ENCODE measurements at places on chromosomes 3 and 15.
A peak's percentile ranks its signal among the peaks of the same experiment; 100 is the strongest.

GRCh38 chr15:57596978-57597377 is 5.3 kb downstream of the MYZAP start:
- DNase-seq = no peak

- peak; percentile 25 for DNase-seq
Observed at GRCh38 chr3:48086705-48087104, 70.5 kb upstream of the MAP4 start.

DNA sequence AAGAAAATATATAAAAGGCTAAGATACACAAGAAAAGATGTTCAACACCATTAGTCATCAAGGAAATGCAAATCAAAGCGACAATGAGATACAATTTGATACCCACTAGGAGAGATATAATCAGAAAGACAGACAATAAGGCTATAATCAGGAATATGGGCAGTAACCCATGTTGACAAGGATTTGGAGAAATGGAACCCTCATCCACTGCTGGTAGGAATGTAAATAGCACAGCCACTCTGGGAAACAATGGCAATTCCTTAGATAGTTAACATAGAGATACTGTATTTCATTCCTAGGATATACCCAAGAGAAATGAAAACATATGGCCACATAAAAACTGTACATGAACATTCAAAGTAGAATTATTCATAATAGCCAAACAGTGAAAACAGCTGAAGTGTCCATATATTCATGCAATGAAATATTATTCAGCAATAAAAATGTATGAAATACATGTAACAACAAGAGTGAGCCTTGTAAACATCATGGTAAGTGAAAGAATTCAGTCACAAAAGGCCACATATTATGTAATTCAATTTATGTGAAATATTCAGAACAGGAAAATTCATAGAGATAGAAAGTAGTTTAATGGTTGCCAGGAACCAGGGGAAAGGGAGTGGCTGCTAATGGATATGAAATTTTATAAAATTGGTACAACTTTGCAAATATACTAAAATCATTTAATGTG is 18.2 kb upstream of the COL8A1 start:
- DNase-seq = no peak

DNA sequence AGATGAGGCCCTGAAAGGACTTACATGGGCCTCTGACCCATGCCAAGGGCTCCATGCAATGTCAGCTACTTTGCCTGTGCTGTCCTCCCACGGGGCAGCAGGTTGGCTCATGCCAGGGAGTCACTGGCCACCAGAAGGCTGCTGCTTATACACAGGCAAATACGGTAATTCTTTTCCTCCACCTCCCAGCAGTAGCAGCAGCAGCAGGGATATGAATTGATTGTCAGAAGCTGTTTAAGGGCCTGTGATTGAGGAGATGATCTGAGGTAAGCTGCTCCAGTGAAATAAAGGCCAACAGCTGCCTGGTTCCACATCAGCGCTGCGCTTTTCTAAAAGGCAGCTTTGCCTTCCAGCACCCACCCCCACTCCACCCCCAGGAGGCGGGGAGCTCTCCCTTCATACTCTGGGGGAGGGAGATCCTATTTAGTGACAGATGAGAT is 250.5 kb downstream of the SHQ1 start:
- peak; percentile 27 for DNase-seq

- DNase-seq = no peak
Observed at GRCh38 chr15:40932156-40932555, 3.0 kb downstream of the DLL4 start.

GRCh38 chr3:195543500-195544229 is 540 bp upstream of the PPP1R2 start:
- DNase-seq = no peak

DNA sequence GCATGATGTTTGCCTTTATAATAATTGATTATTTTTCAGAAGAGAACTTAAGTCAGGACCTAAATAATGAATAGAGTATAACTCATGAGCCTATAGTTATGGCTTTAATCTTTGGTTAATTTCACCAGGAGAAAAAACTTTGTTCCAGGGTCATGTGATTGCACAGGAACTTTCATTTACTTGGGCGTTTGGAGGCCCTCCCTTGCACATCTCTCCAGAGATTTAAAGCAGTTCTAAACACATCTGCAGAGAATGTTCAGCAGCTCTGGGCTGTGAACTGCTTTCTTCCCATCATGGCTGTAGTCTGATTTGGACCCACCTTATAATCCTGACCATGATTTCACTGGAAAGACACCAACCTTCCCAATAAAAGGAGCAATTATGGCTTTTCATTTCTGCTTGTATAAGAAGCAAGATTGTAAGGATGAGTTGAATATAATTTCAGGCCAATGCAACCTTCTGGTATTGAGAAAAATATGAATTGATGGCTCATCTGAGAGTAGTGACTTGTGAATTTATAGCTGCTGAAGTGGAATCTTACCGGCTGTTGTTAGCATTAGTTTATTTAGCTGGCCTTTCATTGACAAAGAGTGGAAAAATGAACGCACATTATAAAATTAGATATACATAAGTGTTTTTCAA is 80.9 kb upstream of the PRTG start:
- no peak for DNase-seq

DNA sequence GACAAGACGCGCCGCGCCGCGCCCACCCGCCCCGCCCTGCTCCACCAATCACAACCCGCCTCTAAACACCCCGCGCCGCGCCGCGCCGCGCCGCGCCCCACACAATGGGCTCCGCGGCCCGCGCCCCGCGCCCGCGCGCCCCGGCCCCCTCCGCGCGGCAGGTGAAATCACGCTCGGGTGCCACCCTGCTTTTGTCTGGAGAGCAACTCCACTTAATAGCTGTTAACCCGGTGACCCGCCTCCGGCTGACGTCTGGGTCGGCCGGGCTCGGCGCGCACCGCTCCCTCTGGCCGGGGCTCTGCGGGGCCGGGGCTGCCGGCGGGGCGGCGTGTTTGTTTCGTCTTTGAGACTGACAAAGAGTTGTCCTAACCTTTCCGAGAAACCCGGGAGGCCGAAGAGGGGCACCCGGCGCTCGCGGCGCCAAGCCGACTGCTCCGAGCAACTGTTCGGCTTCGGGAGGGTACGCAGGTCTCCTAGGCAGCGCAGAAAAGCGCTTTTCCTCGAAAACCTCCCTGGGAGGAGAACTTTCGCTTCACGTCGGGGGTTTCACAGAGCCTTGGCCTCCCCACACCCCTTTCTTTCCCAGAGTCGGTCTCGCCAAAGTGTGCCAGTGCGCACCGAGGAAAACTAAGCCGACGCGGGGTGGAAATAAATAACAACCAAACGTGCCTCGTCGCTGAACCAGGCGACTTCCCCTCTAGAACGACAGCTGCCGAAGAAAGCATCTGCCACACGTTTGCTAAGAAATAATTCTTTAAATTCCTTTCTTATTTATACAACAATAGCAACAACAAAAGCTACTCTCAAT is 518.4 kb downstream of the FOXP1 start:
- DNase-seq = peak; percentile 35

DNA sequence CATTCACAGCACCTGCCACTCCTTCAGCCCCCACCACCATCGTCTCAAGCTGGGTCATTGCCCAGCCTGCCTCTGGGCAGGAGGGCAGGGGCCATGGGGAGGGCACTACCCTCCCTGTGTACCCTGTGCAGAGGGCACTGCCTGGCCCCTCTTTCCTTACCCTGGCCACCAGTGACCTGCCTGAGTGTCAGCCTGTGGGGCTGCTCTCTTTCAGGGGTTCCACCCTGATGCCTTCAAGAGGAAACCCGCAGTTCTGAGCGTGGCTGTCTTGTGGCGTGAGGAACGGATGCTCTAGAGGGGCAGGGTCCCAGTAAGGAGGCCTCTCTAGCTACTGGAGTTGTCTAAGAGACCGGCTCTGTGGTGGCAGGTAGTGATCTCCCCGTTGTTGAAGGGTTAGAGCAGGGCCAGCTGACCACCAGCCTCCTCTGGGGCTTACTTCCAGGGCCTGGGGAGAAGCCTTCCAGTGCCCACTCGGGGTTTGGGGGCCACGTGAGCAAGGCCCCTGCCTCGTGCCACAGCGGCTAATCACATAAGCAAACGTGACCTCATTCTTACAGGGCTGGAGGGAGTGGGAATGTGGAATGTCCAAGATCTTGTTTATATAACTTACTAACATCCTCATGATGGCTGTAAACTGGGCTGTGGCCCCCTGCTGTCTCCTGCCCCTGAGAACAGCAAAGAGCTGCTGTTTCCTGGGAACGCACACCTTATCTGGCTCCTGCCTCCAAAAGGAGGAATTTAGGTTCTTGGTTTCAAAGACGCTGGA is 31.4 kb upstream of the SEC13 start:
- peak; percentile 83 for DNase-seq

- DNase-seq = peak; percentile 30
Observed at GRCh38 chr3:120442975-120443517, 7.7 kb downstream of the FSTL1 start.

DNA sequence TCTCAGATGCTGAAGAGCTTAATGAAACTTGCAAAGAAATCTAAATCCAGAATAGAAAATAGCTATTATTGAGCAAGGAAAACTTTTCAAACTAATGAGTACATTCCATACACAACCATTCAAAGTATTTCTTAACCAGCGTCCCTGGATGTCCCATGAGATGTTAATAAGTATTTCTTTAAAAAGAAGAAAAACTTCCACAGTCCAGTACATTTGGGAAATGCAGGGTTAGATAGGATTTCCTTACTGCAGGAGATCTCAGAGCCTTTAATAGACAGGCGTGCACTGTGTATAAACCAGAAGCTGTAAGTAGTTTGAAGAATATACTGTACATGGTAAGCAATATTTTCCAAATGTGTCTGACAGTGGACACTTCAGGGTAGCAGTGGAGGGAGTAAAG is 29.6 kb upstream of the BHLHE40 start:
- DNase-seq = no peak

GRCh38 chr3:55483196-55484095 is 3.7 kb downstream of the WNT5A start:
- DNase-seq = no peak

DNA sequence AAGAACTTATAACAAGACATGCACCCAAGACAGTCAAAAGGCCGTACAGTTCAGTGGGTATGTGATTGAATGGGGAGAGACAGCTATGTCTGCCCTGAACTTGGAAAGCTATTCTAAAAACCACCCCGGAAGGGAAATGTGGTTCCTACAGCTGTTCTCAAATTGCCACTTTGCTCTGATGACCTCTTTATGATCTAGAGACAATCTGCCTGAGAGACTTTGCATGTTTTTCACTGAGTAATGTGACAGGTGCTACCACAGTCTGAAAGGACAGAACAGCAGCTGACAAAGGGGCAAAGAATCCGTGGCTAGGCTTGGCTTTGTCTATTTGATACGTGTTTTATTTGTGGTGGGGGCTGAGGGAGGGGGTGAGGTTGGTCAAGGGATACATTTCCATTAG is 148.3 kb upstream of the NPHP3 start:
- no peak for DNase-seq

GRCh38 chr3:135419155-135419554 is 546.4 kb upstream of the PPP2R3A start:
- no peak for DNase-seq

DNA sequence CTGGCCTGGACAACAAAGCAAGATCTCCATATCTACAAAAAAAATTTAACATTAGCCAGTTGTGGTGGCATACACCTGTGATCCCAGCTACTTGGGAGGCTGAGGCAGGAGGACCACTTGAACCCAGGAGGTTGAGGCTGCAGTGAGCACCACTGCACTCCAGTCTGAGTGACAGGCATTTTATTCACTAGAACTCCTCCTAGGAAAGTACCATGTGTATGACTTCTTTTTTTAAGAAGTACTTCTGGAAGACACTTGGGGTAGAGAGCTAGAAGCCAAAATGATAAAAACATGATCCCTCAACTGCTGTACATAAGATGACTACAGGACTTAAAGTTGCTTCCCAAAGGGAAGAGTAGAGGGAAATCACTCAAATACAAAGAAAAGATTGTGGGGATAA is 24.0 kb downstream of the BCL2A1 start:
- no peak for DNase-seq

DNA sequence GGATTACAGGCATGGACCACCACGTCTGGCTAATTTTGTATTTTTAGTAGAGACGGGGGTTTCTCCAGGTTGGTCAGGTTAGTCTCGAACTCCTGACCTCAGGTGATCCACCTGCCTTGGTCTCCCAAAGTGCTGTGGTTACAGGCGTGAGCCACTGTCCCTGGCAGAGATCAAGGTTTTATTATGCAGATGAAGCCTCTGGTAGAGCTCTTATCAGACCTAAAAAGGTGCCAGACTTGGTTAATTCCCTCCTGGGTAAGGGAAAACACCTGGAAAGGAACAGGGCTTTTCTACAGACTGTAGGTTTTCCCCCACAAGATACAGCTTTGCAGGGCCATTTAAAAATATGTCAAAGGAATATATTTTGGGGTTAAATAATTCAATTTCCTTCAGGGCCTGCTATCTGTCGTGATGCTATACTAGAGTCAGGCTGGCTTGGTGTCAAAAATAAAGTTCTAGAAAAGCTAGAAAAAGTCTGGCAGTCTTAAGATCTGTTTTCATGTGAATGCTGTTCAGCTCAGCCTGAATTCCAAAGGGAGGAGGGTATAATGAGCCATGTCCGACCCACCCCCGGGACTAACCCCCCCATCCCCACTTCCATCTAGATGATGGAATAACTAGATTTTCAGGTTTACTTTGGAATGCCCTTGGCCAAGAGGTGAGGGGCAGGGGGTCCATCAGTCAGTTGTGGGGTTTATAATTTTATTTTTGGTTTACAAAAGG is 1.9 kb upstream of the BLOC1S6 start:
- no peak for DNase-seq

- no peak for DNase-seq
Observed at GRCh38 chr15:56017920-56018319, 24.5 kb upstream of the NEDD4 start.

- no peak for DNase-seq
Observed at GRCh38 chr3:110618512-110619226, 452.9 kb upstream of the NECTIN3 start.

GRCh38 chr3:36488077-36488789 is 107.9 kb downstream of the STAC start:
- DNase-seq = no peak

- no peak for DNase-seq
Observed at GRCh38 chr15:27336676-27337075, 365.7 kb downstream of the GABRG3 start.

DNA sequence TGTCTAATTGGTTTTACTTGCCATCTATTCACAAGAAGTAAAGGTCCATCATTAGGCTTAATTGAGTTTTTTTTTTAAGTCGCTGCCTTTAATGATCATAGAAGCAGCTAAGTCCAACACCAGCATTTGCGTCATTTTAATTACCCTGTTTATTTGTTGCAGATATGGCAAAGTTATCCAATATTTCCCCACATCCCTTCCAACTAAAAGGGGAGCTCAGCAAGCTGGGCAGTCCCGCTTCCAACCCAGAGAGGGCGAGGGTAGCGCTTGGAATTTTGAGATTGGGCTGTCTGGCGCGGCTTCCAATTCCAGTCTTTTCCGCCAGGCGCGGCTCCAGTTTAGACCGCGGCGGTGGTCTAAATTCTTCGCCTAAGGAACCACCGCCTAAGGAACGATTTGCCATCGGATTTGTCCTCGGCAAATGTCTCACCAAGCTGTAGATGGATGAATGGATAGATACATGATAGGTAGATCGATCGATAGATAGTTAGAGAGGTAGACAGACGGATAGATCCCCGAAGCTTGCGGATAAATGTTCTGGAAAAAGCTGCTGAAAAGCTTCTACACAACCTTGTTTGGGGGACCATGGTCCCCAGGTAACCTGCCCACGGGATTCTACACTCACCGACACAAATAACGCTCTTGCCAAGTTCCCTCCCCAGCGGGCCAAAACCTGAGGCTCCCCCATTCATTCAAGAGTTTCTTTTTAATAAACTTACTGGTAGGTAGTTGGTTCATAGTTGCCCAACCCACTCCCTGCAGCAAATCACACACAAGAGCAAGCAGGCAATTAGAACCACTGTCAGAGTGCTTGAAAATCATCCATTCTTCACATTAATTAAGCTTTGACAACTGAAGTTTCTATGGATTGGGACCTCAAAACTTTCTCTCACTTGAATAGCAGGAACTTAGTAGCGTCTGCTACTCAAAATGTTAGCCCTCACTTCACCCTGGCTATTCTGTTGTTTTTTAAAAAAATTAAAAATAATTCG is 49.1 kb downstream of the ZIC4 start:
- no peak for DNase-seq

All from AG08396 (cell line).